ENCODE measurements at places on chromosomes 4 and X.
A peak's percentile ranks its signal among the peaks of the same experiment; 100 is the strongest.

DNA sequence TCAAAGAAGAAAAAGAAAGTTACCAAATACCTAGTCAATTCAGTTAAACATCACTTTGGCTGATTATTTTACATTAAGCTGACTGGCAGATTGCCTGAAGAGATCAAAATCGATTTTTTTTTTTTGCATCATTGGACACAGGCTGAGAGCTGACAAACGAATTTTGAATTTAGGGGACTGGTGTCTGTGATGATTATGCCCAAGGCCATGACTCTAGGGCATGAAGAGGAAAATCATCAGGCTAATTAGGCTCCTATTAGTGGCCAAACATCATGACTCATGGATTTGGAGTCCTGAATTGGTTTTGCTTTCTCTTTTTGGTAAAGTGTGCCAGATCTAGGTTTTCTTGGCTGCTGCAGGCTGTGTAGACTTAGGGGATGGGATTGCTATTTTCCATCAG lies 829.3 kb upstream of the LCORL start:
- no peak for DNase-seq

DNA sequence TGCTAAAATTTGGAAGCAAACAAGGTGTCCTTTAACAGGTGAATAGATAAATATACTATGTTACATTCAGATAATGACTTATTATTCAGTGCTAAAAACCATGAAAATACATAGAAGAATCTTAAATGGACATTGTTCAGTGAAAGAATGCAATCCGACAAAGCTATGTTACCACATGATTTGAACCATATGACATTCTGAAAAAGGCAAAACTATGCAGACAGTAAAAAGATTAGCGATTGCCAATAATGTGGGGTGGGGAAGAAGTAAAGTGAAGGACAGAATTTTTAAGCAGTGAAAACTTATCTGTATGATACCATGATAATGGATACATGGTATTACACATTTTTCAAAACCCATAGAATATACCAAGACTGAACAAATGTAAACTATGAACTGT lies 926.9 kb downstream of the FAT4 start:
- DNase-seq, result no peak

DNA sequence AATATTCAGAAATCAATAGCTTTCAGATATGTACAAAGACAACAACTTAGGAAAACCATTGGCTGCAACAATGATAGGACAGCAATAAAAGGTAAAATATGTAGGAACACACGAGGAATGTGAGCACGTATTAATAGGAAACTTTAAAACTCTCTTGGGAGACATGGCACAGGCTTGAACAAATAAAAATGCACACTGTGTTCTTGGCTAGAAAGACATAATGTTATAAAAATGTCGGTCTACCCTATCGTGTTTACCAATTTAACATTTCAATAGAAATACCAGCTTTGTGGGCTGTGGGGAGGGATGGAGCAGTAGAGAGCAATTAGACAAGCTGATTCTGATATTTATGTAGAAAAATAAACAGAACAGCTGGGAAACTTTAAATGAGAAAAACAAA lies 69.0 kb upstream of the FAM9B start:
- no peak for DNase-seq

GRCh38 chr4:173181848-173182247 lies 13.2 kb downstream of the GALNT7 start:
- DNase-seq, result no peak

DNA sequence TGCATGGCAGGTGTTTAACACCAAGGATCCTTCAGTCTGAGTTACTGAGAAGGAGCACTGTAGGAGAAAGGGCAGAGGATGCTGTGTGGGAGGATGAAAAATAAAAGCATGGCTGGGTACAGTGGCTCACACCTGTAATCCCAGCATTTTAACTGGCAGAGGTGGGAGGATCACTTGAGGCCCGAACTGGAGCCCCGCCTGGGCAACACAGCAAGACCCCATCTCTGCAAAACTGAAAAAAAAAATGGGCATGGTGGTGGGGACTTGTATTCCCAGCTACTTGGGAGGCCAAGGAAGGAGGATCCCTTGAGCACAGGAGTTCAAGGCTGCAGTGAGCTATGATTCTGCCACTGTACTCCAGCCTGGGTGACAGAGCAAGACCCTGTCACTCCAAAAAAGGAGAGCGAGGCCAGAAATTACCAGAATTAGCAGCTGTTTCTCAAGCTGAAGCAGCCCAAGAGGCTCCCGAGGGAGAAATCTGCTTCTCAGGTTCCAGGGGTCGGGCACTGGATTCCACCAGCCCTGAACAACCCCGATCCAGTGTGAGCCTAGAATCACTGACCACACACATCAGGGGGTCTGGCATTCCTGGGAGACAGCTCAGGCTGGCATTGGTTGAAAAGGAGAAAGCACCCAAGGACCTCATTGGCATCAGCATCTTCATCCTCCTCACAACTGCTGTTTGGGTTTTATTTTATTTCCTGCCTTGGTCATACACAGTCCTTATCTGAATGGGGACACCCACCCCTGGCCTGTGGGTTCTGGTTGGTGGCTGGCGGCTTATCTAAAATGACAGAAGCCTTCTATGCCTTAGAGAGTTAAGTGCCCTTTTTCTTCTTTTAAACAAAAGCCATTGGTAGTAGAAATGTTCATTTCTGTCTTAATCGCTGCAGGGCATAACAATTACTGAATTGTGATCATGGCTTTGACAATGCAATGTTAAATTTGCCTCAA lies 66.3 kb upstream of the TRIM2 start:
- DNase-seq, result peak; percentile 43

GRCh38 chr4:635851-636627 lies 10.7 kb downstream of the PDE6B start:
- DNase-seq, result peak; percentile 30

GRCh38 chr4:180695851-180696250 lies 1547.4 kb upstream of the TENM3 start:
- DNase-seq, result no peak

GRCh38 chr4:89213382-89213701 lies 94.3 kb downstream of the GPRIN3 start:
- DNase-seq, result no peak

- DNase-seq, result no peak
Observed at GRCh38 chr4:23737571-23737970, 152.3 kb downstream of the PPARGC1A start.

DNA sequence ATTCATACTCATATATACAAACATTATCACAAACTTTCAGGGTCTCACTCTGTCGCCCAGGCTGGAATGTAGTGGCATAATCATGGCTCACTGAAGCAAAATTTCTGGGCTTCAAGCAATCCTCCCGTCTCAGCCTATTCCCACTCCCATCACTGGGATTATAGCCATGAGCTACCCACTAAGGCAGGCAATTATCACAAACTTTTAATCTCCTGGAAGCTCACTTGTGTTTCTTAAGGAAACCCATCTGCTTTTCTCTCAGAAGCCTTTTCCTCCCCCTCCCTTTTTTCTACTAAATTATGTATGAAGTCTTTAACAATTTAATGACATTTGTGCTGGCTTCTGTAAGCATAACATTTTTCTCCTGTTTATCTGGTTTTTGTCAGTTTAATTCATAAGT lies 170.5 kb downstream of the AREG start:
- DNase-seq, result no peak

DNA sequence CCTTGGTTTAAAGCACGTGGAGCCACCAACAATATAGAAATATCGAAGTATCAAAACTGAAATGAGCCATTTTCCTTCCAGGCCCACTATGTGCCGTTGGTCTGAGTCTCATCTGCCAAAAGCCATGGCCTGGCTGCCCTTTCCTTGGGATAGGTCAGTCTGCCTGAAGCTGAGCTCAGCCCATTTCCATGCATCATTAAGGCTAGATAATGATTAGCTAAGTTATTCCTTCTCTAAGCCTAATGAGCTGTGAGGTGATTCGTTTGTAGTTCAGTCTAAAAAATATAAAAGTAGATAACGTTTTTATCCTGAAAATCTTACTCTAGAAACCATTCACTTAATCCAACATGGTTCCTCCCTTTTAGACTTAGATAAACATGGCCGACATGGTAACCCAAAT lies 936.2 kb upstream of the LCORL start:
- DNase-seq, result no peak

DNA sequence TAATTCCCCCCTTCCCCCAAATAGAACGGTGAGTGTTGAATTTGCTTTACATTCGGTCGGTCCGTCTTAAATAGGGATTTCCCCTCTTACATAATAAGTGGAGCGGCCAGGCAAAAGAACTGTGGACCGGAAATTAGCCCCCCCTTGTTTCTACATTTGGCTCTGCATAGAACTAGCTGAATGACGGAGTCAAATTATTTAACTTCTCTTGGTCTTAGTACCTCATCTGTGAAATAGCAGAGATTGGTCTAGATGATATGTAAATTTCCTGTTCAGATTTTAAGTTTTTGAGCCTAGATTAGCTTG lies 1.3 kb downstream of the SPATA18 start:
- DNase-seq, result no peak

DNA sequence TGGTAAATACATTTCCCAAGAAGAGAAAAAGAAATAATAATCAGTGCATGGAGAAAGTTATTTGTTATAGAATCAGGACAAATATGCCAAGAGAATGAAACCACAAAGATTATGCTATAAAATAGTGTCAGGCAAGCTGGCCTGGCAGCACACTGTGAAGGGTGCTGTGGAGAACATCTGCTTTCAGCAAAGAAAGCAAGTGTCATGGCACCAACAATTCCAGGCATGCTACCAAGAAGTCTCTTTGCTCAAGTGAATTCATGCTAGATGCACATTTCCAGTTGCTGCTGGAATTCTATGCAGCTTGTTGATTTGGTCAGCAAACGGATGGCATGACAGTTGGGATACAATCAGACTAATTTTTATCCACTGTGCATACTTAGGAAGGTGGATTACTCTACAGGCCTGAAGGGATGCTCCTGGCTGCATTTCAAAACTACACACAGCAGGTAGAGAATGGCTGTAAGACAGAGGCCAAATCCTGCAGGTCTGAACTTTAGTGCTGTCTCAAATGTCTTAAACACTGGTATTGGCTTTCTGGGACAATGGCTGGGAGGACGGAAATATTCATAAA lies 154.6 kb upstream of the FAT1 start:
- no peak for DNase-seq

- DNase-seq, result peak; percentile 96
Observed at GRCh38 chrX:49199906-49200771, at the start of gene SYP. TSS of gene SYP (minus strand) at chrX:49200193. CDS start at chrX:49200186, 7 bp downstream.

DNA sequence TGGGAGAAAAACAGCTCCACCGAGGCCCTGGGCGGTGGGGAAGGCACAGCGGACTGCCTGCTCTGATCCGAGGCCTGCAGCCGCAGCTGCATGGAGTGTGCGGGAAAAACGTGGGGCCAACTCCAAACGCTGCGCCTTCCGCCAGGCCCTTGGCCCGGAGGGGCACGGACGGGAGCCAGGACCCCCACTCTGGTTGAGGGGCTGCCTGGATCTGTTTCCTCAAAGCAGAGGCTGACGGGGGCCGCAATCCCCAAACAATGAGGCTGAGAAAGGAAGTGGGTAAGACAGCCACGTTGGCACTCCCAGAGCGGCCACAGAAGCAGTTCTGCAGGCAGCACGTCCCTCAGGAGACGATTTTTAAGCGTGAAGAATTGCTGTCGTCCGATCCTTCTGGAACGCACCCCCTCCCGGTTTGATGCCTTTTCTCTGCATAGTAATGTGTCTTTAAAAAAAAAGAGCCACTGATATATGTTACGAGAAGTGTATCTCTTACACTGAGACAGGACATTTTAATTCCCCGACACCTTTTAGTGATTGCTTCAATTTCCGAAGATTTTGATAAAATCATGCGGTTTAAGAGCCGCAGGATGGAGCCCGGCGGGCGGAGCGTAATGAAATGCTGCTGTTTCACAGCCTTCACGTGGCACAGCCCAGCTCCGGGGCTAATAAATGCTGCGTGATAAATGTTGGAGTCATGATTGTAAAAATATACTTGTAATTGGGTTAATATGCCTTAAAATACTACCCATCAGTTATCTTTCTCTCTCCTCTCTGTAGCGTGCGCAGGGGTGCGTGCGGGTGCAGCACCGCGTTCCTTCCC lies 85.7 kb downstream of the FAM53A start:
- DNase-seq, result no peak

DNA sequence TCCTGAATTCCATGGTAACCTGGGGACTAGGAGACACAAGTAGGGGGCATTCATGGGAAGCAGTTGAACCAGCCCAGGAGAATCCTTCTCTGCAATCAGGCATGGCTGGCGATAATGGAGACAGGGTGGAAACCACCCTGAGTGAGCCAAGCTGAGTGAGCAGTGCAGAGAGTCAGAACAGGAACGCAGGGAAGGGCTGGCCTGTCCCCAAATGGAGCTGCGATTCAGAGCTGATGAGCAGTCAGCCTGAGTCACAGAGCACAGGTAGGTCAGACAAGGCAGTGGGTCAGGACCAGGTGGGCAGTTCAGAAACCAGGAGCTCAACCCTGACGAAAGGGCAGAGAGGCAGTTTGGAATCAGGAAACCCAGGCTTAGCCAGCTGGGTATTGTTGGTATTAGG lies 129.0 kb downstream of the BTC start:
- peak; percentile 49 for DNase-seq

GRCh38 chr4:102862747-102863146 lies 6.0 kb upstream of the CISD2 start:
- DNase-seq, result no peak

GRCh38 chr4:12118651-12119213 lies 690.0 kb upstream of the HS3ST1 start:
- DNase-seq, result no peak

- no peak for DNase-seq
Observed at GRCh38 chr4:147730333-147730732, 1.6 kb upstream of the ARHGAP10 start.

GRCh38 chr4:124432500-124432899 lies 280.0 kb downstream of the ANKRD50 start:
- no peak for DNase-seq

DNA sequence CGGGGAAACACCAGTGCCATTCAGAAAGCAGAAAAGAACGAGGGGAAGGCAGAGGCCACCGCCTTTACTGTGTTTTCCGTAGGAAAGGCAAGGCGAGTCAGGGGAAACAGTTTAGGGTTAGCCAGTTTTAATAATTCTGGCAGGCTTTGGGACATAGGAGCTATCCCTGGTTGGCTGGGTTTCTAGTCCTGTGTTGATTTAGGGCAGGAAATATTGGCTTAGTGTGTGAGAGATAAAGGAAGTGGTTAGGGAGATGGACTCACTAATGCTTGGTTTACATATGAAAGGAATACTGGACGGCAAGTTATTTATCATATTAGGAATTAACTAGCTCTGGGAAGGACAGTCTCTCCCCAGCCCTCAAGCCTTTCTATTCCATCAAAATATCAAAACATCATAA lies 53.1 kb downstream of the SYNPO2 start:
- no peak for DNase-seq

- DNase-seq, result no peak
Observed at GRCh38 chr4:530017-530781, 31.2 kb downstream of the PIGG start.

GRCh38 chr4:152434011-152434410 lies 101.9 kb downstream of the FBXW7 start:
- no peak for DNase-seq

- DNase-seq, result no peak
Observed at GRCh38 chr4:159065513-159066240, 37.2 kb upstream of the RAPGEF2 start.

DNA sequence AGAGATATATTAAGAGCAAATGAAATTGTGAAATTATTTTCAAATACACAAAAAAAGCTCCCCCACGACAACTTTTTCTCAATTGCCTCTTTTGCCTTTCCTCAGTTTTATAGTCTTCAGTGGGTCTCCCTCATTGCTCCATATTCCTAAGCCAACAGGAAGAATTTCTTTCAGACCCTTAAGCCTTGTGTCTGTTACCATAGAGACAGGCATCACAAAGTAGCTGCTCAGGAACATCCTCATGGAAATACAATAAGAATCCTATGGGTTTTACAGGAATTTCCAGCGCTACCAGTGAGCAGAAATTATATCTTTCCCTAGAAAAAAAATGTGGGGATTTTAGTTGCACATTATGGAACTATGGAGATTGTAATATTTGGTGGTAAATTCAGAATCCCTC lies 121.9 kb upstream of the DMD start:
- no peak for DNase-seq
